ENCODE measurements at places on chromosomes 6 and 20.

DNA sequence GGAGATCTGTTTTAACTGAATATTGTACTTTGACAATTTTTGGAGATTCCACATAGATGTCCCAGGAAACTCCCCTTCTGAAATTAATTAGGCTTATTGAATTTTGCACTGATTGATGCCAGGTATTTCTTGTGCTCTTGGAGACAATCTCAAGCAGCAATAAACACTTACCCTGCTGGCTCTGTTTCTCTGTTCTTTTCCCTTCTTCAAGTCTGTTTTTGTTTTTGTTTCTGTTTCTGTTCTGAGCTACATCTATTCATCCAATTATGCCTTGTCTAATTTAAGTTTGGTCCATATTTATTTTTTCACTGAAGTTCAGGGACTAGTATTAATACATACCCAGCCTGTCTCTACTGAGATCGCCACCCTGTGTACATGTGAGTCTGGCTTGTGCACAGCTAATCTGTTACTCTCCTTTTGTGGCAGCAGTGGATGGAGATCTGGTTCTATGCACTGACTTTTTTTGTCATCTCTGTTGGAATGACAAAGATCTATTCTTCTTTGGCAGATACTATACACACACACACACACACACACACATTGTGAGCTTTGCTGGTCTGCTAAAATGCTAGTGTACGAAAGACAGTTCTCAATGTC, 51.9 kb downstream of the IL22RA2 start:
- no peak for DNase-seq

GRCh38 chr6:125957845-125958244, 1.3 kb downstream of the HINT3 start:
- DNase-seq = no peak

GRCh38 chr20:60242836-60243505, 284.7 kb downstream of the CDH26 start:
- DNase-seq = no peak

- DNase-seq = no peak
These were observed 210.3 kb downstream of the TBX18 start for GRCh38 chr6:84554074-84554473.

DNA sequence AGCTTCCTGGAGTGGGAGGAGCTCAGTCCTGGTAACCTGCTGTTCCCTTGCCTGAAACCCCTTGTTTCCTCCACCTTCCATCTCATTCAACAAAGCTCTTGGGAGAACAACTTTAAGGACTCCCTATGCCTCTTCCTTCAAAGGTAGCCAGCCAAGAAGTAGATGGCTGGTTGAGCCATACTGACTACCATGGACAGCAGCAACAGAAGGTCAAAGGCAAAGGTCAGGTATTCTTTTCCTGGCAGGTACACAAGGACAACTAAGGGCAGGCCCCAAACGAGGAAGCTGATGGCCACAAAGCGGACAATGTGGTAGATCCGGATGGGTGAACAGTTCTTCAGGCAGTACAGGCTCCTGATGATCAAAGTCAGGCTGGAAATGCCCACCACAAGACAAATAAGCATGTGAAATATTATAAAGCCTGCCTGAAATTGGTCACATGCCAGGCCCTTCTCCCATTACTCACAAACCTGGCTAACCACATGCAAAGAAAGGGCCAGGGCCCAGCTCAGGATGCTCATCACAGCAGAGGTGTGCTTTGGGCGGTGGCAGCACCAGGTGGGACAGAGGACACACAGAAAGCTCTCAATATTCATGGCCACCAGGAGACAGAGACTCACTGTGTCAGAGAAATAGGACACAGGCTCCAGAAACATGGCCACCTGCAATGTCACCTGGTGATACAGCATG, 21.7 kb downstream of the UBD start:
- no peak for DNase-seq

GRCh38 chr6:158972241-158973233, 27.5 kb downstream of the RSPH3 start:
- DNase-seq = peak; percentile 46

GRCh38 chr6:12233693-12234571, 56.2 kb upstream of the EDN1 start:
- DNase-seq = peak; percentile 60

DNA sequence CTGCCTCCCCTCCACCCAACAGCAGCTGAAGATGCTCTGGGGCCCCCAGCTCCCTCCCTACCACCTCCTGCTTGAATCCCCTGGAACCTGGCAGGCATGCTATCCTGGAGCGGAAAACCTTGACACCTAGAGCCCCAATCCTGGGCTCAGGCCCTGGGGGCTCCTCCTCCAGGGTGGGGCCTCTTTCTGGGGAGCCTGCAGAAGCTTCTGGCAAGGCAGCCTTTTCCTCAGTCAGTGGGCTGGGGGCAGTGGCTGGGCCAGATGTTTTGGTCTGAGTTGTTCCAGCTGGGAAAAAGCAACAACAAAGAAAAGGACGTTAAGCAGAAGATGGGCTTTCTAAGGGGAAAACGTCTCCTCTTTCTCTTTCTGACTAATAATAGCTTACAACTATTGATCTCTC, 21.1 kb downstream of the KIAA1755 start:
- no peak for DNase-seq

- DNase-seq = no peak
These were observed 3.1 kb downstream of the NCOA7 start for GRCh38 chr6:125793863-125794262.

- no peak for DNase-seq
These were observed 168.5 kb downstream of the DHX35 start for GRCh38 chr20:39130627-39131026.

GRCh38 chr6:143569040-143569439, 57.5 kb upstream of the FUCA2 start:
- no peak for DNase-seq

DNA sequence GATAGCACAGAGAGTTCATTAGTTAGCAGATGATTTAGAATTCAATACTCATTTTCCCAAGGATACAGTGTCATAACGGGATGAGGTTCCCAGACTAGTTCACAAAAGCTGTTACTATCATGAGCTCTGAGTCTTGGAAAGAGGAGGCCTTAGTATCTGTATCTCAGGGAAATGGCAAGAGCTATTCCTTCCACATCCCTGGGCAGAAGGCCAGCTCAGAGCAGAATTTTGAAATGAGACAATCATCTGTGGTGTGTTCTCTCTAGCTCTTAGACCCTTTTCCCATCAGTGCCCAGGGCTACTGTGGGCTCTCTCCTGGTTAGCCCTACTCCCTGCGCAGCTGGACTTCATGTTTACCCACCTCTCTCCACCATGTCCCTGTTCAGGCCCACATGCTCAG, 64.5 kb downstream of the JAG1 start:
- no peak for DNase-seq

DNA sequence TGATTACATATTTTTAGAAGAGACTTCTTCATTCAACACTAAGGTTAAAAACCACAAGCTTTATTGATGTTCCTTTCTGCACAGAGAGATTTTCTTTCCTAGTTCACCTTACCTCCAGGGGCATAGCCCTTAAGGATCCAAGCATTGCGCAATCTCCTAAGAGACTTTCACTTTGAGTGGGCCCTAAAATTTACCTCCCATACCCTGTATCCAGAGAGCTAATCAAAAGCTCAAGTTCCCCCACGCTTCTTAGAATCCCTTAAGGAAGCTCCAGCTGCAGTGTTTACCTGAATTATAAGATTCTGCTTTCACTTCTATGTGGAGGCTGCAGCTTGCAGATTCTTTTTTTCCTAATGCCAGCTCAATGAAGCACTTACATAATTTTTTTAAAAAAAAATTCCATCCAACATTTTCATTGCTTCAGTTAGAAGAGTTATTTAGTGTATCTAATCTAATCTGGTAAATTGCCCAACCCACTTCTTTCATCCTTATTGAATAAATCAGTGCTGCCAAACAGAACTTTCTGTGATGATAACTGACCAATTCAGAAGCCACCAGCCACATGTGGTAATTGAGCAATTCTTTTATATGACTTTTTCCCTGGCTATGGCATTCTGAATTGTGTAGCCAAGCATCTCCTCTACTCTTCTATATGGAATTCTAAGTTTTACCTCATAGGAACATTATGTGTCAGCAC, 24.6 kb upstream of the SPTLC3 start:
- no peak for DNase-seq

- DNase-seq = no peak
These were observed 25.3 kb downstream of the RIPOR2 start for GRCh38 chr6:24910331-24910960.

DNA sequence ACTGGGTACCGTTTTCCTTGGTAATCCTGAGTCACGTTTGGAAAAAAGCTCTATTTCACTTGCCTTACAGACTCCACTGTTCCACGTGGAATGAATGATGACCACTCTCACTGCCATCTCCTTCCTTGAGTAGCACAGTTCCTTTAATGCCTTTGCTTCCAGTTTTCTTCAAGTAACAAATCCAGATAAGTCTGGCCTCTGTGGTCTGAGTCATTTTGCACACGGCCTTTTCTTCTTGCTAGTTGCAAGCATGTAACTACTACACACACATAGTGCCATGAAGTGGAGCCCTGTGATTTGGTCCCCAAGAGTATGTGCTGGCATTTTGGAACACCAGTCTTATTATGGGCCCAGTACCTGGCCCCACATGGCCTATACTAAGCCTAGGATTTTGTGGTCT, 182.8 kb downstream of the SASH1 start:
- no peak for DNase-seq

- DNase-seq = no peak
These were observed 261.2 kb downstream of the DLL1 start for GRCh38 chr6:170029416-170030283.

- DNase-seq = no peak
These were observed 55.0 kb downstream of the TRERF1 start for GRCh38 chr6:42396720-42397119.

GRCh38 chr6:63764318-63764916, 128.8 kb downstream of the PHF3 start:
- DNase-seq = peak; percentile 41

DNA sequence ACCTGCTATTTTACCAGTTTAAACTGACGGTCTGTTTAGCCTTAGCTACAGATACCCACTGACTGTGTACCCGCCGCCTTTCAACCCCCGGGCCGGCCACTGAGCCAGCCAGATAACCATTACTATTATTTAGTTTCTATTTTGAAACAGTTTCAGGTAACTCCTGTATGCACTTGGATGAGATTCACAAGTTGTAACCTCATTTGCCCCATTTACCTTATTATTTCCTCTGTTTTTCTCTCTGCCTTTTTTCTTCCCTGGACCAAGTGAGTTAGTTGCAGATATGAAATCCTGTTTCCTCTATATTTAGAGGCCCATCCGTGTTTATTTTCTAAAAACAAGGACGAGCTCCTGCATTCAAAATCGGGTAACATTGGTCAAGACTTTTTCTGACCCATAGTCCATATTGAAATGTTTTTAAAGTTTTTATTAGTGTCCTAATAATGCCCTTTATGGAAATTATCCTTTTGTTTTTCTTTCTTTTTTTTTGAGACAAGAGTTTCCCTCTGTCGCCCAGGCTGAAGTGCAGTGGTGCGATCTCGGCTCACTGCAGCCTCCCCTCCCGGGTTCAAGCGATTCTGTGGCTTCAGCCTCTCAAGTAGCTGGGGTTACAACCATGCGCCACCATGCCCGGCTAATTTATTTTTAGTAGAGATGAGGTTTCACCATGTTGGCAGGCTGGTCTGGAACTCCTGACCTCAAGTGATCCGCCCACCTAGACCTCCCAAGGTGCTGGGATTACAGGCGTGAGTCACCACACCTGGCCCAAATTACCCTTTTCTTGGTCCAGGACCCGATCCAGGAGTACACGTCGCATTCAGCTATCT, 767 bp downstream of the AP5S1 start:
- DNase-seq = no peak

GRCh38 chr6:30497714-30498113, 8.4 kb downstream of the HLA-E start:
- DNase-seq = no peak

DNA sequence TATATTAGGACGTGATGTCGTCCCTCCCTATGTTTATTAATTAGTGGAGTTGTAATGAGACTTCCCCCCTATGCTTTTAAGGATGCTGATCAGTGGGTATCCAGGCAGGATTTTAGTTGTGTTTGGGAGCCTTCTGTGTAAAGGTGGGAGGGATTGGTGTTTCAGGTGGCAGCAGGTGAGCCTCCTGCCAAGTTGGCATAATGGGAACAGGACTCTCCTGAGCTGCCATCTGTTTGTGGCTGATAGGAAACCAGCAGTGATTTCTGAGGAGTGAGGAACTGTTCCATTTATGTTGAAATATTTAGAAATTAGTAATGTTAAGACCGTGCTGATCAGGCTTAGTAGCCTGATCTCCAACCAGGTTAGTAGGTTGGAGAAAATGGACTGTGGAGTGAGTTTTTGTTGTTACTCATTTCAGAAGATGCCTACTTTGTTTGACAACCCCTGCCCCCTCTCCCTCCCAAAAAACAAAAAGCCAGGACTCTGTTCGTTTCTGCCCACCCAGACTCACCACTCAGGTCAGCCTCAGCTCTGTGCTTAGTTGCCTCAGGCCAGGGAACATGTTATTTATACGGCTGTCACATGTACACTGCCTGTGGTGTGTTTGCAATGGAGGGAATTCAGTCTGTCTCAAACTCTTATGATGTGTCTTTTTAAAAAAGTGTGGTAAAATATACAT, 55.4 kb upstream of the TULP4 start:
- DNase-seq = no peak

DNA sequence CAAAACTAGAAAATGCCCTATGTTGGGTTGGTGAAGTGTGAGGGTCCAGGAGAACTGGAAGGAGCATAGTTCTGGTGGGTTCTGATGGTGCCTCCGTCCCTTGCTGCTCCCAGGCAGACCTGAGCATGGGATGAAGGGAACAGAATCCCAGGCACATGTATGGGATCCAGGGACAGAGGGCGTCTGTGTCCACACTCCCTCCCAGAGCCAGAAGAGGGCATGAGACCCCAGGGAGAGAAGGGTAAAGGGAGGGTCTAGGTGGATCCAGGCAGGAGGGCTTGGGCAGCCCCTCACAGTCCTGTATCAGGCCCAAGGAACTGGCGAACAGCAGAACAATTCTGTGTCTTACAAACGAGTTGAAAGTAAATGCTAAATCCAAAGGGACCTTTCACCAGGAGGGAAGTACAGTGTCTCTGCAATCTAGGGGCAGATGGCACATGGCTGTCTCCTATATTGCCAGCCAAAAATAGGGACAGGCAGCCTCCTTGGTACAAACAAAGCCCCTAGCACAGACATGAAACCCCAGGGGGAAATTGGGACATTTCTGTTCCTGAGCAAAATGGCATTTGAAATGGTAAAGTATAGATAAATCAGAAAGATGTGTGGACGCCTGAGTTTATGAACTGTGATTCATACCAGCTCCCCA, 2.5 kb upstream of the BPIFA1 start:
- no peak for DNase-seq

- no peak for DNase-seq
These were observed 9.9 kb downstream of the LAMA5 start for GRCh38 chr20:62357187-62357667.
